HFF-Myc (cell line): ENCODE measurements at places on chromosomes 3 and 15.
A peak's percentile ranks its signal among the peaks of the same experiment; 100 is the strongest.

DNA sequence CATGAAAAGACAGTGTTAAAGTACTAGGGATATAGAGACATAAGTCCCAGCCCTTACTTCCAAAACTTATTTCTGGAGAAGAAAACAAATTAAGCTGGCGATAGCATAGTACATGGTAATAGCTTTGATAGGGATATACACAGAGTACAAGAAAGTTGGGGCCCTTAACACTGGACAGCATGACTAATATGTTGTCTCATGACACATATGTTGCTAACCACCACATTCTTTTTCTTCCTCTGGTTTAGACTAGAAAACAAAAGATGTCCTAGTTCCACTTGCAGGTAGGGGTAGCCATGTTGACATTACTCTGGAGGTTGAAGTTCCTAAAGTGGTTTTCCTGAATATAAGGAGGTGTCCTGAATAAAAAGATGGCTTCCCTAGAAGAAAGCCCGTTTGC lies 75.3 kb downstream of the RFX7 start:
- DNase-seq, result no peak

GRCh38 chr15:94322141-94322540 lies 90.8 kb downstream of the MCTP2 start:
- DNase-seq, result no peak

DNA sequence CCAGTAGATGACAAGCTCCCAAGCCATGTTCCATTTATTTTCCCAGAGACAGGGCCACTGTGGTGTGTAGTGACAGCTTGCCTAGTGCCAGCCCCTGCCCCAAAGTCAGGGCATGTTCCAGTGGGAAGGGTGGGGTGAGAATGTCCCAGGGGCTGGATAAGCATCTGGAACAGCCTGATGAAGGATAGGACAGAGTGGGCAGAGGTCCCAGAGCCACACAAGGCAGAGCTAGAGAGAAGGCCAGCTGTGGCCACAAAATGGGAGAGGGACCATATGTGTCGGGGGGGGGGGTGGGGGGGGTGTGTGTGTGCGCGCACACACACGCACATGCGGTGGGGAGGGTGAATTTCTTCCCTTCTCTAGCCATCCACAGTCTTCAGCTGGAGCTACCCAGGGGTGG lies 27.0 kb upstream of the TSPAN3 start:
- no peak for DNase-seq

- DNase-seq, result no peak
Observed at GRCh38 chr3:179428876-179429548, 22.3 kb downstream of the GNB4 start.

GRCh38 chr3:56781762-56782161 lies 20.0 kb downstream of the ARHGEF3 start:
- DNase-seq, result no peak

GRCh38 chr3:184234224-184234623 lies 4.8 kb downstream of the VWA5B2 start:
- no peak for DNase-seq

DNA sequence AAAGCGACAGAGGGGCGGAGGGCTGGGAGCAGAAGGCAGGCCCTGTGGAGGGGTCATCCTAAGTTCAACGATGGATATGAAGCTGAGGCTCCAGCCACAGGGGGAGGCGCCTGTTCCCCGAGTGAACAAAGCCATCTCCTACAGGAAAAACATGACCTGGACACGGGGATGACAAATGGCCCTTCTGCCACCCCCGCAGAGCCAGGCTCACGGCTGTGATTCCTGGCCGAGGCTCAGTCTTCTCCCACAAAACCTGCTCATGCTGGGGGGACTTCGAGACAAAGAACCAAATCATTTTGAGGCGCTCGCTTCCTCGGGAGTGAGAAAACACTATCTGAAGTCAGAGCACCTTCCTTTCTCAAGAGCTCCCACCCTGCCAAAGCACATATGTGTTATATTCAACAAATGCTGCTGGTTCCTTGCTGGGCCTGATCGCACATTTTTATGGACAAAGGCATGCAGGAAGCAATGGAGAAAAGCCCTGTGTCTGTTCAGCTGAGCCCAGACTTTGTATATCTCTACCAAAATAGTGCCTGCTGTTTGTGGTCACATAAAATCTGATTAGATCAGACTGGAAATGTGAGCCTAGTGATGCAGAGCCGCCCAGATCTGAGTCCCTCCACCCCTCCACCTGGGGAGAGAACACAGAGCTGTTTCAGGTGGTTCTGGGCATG lies 5.6 kb downstream of the RBP1 start:
- DNase-seq, result no peak

- no peak for DNase-seq
Observed at GRCh38 chr15:78454992-78455391, 17.0 kb downstream of the IREB2 start.

- no peak for DNase-seq
Observed at GRCh38 chr3:98778383-98778782, 15.2 kb downstream of the ST3GAL6 start.

GRCh38 chr15:66907826-66908743 lies 157.3 kb upstream of the SMAD3 start:
- DNase-seq, result no peak

DNA sequence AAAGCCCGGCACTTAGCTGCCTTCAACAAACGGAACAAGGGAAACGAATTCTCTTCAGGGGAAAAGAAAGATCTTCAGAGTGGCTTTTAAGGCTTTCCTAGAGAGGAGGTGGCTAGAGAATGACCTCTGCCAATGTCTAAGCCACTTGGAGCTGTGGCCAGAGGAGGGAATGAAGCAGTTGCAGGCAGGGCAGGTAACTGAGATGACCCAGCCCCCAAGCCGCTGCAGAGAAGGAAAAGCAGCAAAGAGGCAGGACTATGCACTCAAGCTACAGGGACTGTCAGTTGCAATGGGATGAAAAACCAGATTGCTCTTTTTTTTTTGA lies 113.5 kb downstream of the SEC22A start:
- no peak for DNase-seq

GRCh38 chr3:62876064-62876463 lies 848 bp upstream of the CADPS start:
- peak; percentile 9 for DNase-seq

DNA sequence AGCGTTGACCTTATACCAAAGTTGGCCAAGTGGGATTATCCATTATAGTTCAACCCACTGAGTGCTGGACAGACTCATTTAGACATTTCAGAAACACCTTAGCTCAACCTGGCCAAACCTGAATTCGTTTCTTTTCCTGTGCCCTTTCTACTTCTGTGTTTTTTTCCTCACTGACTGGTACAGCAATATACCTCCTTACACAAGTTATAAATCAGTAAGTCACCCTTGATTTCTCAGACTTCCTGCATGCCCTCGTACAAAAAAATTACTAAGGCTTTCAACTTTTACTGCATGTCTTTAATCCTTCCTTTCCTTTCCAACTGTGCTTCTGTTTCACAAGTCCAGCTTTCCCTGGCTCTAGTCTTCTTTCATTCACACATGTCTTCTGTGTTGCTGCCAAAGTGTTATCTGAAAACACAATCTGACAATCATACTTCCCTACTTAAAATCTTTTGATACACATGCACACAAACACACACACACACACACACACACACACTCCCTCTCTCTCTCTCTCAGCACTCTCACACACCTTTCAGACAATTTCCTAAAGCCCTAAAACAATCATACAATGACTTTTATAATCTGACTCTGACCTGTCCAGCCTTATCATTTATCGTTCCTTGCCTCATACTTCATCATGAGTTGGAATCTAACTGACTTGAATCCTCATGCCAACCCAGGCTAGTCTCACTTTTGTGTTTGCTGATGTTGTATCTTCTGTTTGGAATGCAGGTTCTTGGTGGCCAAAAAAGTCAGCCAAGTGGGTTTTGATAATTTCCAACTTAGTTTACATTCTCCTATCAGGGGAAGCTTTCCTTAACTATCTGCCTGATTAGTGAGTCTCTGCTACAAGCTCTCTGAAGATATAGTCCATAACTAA lies 436.4 kb downstream of the NAALADL2 start:
- no peak for DNase-seq

DNA sequence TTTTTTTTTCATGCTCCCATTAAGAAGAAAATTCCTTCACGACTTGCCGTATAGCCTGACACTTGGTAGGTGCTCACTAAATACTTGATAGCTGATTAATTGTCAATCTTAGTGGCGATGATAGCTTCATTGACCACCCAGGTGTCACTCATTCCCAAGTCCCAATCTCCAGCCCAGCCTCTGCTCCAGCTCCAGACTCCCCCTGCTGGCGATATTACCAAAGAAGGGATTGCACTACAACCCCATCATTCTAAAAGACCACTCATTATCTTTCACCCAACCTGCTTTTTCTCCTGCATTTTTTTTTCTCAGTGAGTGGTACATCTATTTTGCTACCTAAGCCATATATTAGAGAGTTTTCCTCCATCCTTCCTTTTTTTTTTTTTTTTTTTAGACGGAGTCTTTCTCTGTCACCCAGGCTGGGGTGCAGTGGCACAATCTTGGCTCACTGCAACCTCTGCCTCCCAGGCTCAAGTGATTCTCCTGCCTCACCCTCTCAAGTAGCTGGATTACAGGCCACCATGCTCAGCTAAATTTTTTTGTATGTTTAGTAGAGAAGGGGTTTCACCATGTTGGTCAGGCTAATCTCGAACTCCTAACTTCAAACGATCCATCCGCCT lies 19.5 kb upstream of the COMMD2 start:
- no peak for DNase-seq

- no peak for DNase-seq
Observed at GRCh38 chr15:91555312-91555711, 298.2 kb upstream of the SLCO3A1 start.

DNA sequence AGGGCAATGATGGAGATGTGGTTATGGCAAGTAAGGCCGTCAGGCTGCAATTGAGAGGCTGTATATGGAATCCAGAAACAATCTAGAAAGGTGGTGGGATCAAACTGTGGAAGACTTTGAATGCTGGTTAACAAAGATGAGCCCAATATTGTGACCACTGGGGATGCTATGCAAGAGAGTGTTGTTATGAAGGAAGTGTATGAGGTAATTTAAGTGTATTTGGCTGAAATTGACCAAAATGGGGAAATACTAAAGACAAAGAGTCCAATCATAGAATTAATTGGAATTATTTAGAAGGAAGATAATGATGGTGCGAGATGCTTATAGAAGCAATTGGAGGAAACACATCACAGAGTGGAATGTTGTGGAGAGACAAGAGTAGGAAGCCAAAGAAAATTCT lies 24.5 kb downstream of the BTLA start:
- no peak for DNase-seq

DNA sequence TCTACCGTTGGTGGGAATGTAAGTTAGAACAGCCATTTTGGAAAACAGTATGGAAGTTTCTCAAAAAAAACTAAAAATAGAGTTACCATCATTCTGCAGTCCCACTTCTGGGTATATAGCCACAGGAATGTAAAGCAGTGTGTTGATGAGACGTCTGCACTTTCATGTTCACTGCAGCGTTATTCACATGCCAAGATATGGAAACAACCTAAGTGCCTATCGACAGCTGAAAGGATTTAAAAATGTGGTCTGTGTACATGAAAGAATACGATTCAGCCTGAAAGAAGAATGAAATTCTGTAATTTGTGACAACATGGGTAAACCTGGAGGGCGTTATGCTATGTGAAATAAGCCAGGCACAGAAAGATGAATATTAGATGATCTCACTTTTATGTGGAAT lies 157.7 kb downstream of the THSD4 start:
- no peak for DNase-seq

DNA sequence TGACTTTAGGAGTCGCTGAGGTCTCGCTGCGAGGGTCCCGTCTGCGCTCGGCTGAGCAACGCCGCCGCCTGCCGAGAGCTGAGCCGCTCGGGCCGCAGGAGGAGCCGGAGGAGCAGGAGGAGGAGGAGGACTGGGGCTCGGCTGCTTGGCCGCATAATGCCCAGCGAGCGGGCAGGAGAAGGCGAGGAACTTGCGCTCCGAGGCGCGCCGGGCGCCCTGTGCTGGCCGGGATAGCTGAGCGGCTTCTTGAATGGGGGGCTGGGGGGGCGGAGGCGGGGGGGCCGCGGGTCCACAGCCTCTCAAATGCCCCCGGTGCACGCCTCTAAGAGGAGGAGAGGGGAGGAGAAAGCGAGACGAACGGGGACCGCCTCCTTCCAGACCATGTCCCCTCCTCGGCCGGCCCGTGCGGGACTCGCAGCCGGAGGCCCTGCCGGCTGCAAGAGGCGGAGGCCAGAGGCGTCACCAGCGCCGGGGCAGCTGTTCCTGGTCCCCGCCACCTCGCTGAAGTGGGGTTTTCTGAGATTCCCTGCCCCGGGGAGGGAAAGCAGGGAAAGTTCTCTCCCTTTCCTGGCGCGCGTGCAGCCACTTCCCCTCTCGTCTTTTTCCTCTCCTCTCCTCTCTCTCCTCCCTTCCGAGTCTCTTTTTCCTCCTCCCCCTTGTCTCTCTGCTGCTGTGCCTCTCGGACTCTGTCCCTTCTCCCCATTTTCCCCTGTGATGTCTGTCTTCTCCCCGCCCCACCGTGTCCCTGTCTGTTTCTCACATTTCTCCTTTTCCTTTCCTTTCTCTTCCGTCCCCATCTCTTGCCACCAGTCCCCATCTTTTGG lies at the start of gene ADAMTS9:
Gene ADAMTS9, minus strand, starts transcription at position 220 of the 824 bp plus-strand sequence. CDS start 343 bp downstream, outside the sequence.
- no peak for DNase-seq

GRCh38 chr3:158249183-158249582 lies 139.3 kb downstream of the RSRC1 start:
- DNase-seq, result no peak

DNA sequence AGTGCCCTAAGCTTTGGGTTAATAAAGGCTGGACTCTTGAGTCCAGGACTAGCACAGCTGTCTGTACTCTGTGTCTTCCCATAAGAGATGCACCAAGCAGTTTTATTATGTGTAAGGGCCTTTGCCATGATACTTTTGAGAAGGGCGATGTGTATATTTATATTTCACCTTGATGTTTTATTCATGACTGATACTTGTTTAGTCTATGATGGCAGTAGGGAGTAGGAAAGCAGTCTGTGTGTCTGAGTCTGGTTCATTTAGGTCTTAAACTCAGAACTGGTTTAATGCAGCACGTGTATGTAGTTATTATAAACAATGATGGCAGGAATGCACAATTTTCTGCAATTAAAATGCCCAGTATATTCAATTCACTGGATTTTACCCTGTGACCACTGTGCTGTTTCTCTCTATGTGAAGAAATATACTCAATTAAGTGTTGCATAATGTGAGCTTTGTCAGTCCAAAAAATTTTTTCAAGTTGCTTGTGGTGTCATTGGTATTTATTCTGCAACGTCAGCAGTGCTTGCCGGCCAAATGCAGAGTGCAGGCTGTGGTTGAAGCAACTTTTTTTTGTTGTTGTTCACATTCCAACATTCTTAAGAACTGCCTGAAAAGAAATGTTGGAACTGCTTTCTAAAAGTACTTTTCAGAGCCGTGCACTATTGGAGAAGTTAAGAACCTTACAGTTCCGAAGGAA lies 423.7 kb upstream of the SEMA6D start:
- no peak for DNase-seq
